A549 treated with ZK216348 at 1 μM for 4 hours (cell line): ENCODE measurements at places on chromosomes 1 and 21. TPM values are rescaled to one million over a fixed set of nuclear protein-coding genes. Genes with fewer than 3 reads are reported as not detected.

The FAM43B gene
- total RNA-seq: 2.3 to 6.5 TPM (median 4.9 TPM) in 5 replicates

The RGS8 gene
- not detected in 5 replicates for total RNA-seq

The DNM3 gene
- total RNA-seq: 0.15 to 0.79 TPM (median 0.51 TPM) in 5 replicates

The S100A6 gene
- 3,257 to 3,743 TPM (median 3,382 TPM) in 5 replicates for total RNA-seq

The MAP1LC3C gene
- total RNA-seq: 0.18 to 0.22 TPM in 2 of 5 replicates, not detected in the others

The NBPF6 gene
- total RNA-seq: 0.26 TPM in 1 of 5 replicates, not detected in the others
